NCI-H1092 treated with DMSO at 0.1 percent for 48 hours (cell line): ENCODE measurements at places on chromosomes 12 and 14.

DNA sequence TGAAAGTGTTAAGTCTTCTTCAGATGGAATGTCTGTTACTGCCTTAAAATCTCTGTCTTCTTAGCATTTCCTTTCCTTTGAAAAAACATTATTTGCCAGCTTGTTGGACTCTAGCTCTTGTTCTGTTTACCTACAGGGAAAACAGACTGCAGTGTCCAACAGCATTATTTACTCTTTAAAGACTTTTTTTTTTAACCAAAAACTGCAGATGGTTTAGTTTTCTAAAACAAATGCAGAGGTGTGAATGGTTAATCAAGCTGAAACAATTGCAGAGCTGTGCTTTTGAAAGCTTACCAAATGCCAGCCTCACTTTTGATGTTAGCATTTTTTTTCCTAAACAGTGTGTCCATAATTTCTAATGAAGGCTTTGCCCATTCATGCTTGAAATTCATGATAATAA is 323.3 kb downstream of the TMEM117 start:
- DNase-seq = no peak

GRCh38 chr12:15092826-15093225 is 120.0 kb downstream of the PDE6H start:
- DNase-seq = no peak

DNA sequence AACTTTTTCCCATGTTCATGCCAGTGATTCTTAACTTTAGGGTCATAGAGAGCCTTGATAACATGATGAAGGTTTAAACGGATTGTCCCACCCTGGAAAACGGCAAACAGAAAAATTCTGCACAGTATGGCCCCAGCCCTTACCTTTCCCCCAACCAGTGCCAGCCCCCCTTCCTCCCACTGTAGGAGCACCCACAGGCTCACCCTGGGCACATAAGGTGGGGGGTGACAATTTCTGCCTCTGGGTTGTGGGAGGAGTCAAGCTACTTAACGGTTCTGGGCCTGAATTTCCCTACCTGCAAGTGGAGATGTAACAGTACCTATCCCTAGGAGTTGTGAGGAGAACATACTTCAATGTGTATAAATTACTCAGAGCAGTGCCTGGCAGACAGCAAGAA is 18.0 kb downstream of the XRCC3 start:
- no peak for DNase-seq

DNA sequence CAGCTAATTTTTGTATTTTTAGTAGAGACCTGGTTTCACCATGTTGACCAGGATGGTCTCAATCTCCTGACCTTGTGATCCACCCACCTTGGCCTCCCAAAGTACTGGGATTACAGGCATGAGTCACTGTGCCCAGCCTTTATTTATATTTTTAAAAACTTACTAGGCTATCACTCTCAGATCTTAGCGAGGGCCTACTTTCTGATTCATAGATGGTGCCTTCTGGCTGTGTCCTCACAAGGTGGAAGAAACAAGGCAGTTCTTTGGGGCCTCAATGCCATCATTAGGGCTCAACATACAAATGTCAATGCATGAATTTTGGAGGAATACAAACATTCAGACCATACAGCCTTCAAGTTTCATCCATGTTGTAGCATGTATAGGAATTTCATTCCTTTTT is 2.4 kb upstream of the DGLUCY start:
- DNase-seq = no peak

DNA sequence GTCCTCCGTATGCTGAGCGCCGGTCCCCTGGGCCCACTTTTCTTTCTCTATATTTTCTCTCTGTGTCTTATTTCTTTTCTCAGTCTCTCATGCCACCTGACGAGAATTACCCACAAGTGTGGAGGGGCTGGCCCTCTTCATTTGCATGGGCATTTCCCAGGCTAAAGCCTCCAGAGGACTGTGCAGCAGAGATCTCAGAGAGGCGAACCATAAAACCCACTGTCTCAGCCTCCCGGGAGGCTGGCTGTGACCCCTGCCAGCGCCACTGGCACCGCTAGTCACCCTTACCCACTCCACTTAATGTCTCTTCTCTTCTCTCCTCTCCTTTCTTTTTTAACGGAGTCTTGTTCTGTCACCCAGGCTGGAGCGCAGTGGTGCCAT is 7.1 kb upstream of the SERPINA9 start:
- no peak for DNase-seq

- no peak for DNase-seq
Observed at GRCh38 chr14:60563113-60563512, 54.2 kb downstream of the SIX6 start.

- DNase-seq = no peak
Observed at GRCh38 chr12:104213952-104214351, 1.6 kb upstream of the TXNRD1 start.

DNA sequence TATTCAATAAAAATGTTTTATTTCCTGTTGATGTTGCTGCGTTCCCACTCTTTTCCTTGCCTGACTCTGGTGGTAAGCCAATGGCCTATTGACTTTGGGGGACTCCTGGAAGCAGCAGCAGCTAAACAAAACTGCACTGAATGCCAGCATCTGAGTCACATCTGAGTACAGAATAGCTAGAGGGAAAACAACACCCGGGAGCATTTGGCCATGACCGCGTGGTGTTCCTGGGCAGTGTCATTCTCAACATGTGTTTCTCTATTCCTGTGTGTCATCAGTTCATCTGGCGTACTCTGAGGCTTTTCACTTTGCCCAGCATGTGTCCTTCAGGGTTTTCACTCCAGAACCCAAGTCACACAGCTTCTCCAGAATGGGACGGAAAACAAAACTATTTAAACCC is 238.8 kb downstream of the PAWR start:
- DNase-seq = no peak

- peak; percentile 20 for DNase-seq
Observed at GRCh38 chr12:21169878-21170472, 39.0 kb downstream of the SLCO1B1 start.

DNA sequence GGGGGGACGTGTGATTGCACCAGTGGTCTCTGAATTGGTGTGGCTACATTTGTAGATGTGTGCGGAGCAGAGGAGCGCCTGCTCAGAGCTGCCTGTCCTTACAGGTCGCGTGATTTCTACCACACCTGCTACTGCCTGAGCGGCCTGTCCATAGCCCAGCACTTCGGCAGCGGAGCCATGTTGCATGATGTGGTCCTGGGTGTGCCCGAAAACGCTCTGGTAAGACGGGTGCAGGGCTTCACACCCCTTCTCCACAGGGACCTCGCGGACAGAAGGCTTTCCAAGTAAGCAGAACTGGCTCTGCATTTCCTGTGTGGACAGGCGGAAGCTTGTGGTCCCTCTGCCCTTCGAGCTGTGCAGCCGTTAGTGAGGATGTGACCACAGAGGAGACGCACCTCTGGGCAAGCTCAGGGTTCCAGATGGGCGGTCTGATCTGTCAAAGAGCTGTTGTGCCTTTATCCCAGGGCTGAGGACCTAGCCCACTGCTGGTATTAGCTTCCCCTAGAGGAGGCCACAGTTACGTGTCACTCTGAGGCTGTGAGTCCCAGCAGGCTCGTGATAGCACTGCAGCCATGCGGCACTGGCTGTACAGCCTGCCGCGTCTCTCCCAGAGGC is 47.7 kb downstream of the MAX start:
- no peak for DNase-seq

GRCh38 chr14:49972823-49973222 is 79.9 kb downstream of the ARF6 start:
- peak; percentile 68 for DNase-seq

DNA sequence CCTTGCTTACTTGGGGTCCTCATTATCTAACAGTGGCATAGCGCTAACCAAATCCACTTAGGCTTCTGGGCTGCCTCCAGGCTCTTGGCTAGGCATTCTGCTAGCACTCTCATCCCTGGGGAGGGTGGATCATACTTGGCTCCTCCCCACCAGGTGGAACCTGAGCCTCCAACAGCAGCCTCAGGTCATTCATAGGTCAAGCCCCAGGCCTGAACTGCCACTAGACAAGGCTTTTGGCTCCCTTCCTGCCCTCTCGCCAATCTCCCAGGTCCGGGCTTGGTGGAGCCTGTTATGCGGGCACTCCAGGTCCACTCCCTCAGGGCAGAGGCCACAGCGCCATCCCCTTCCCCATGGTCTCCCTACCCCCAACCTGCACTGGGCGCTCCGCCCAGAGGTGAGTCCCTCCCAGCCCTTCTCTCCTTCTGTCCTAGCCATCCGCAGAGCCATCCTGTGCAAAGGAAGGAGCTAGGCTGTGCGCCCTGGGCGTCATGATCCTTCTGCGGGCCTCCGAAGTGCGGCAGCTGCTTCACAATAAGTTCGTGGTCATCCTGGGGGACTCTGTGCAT is 154.9 kb upstream of the AMIGO2 start:
- no peak for DNase-seq
